Stimulated activated CD8-positive, alpha-beta memory T cell treated with anti-CD3 and anti-CD28 coated beads, Interleukin-7, amount 100 ng/mL, for 24 hours (primary cell): ENCODE measurements at places on chromosomes 6 and 20.

DNA sequence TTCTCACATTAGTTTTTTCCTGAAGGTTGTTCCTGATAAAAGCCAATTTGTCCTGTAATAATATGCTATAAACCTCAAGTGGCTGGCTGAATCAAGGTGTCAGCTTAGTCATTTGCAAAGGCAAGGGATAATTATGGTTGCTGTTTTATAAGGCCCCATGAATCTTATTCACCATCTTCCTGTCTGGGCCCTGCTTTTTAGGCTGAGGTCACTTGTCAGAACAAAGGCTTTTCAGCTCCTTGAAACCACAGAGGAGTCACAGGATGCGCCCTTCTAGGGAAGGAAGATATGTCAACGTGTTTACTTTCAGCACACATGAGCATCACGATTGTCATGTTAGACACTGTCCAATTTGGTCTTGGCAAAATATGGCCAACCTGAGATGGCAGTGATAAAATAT is 64.8 kb upstream of the NAA20 start:
- no peak for DNase-seq

GRCh38 chr6:91573826-91574416 is 987.0 kb upstream of the MAP3K7 start:
- DNase-seq, result no peak

DNA sequence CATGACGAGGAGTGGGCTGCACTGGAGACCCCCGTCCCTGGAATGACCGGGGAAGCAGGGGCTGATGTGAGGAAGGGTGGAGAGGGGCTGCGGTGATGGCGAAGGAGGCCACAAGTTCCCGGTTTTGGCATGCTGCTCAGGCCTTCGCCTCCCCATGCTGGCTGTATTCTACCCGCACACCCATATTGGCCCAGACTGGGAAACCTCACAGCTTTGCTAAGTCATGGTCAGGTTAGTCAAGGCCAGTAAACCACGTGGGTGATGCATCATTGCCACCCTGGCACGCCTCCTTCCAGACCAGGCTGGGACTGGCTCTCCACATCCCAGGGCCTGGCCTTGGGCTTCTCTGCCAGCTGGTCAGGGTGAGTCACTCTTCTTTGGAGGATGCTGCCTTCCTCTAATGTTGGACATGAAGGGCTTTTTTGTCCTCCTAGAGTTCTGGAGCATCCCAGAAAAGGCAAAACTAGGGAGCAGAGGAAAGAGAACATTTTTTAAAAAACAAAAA is 53.8 kb downstream of the PCNA start:
- no peak for DNase-seq

DNA sequence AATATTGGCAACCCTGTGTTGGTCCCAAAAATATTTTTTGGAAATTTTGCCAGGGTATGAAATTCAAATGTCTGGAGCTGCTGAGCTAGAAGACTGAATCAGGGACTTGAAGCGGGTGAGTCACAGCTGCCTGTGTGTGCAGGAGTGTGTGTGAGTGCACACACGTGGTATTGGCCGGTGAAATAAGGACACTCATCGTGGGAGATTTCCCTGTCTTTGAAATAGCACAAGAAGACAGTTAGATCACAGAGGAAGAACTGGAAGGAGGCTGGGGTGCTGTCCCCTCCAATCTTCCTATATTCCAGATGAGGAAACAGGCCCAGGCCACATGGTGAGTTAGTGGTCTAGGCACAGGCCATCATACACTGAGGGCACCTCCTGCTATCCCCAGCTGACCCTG is 123.8 kb upstream of the MLN start:
- no peak for DNase-seq

DNA sequence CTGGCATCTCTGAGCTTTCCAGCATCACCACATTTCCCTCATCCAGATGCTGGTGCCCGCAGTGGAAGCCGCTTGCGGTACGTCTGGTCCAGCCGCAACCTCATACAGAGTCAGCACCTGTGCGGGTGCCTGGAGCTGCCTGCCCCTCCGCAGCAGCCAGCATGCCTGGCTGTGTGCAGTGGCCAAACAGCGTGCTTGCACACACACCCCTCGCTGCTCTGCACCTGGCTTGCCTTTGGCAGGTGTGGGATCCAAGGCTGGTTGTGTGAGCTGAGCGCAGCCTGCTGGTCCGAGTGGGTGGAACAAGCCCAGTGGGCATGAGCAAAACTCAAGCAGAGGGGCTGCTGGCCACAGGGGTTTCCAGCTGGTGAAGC is 3.1 kb upstream of the HINT3 start:
- DNase-seq, result no peak

DNA sequence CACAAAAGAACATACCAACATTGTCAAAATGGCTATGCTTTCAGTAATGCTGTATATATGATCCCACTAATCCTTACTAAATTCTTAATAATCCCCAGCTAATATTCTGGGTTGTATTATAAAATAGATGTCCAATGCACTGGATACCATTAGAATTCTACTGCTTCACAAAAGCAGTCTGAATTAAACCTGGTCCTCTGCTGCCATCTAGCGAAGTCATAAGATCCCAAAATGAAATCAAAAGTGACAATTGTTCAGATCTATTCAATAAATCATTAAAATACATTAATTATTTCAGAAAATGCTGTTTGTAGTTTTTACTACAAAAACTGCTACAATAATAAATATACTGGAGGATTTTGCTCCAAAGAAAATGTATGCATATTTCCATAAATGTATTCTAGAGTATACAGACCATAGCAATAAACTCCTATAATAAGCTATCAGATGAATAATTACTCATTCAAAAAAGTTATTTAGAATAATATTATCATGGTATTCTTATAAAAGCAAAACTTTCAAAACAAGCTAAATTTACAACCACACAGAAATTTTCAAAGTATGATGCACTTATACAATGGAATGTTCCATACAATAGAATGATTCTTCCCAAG is 92.6 kb downstream of the RNGTT start:
- DNase-seq, result no peak
